ENCODE measurements at places on chromosomes 16 and 17. TPM values are rescaled to one million over a fixed set of nuclear protein-coding genes. Genes with fewer than 3 reads are reported as not detected.

PDILT gene
- not detected for total RNA-seq

CRYBA1 gene
- total RNA-seq, result not detected

BCO1 gene
- total RNA-seq, result 0.75 TPM

SLC6A4 gene
- total RNA-seq, result 72.9 TPM

USP43 gene
- total RNA-seq, result 4.3 TPM

CLEC18B gene
- total RNA-seq, result not detected

SALL1 gene
- total RNA-seq, result not detected

ETV4 gene
- 4.0 TPM for total RNA-seq

TIMP2 gene
- total RNA-seq, result 318 TPM

LLGL2 gene
- total RNA-seq, result 133 TPM

KRTAP3-2 gene
- not detected for total RNA-seq

KRT33B gene
- total RNA-seq, result not detected

HBQ1 gene
- not detected for total RNA-seq

SLFN12L gene
- total RNA-seq, result 5.1 TPM

ABCC11 gene
- total RNA-seq, result not detected

DHRS7C gene
- total RNA-seq, result not detected

PRCD gene
- total RNA-seq, result 7.7 TPM

CD300H gene
- total RNA-seq, result not detected

HEXD gene
- 49.1 TPM for total RNA-seq

CA5A gene
- not detected for total RNA-seq

RHBDL1 gene
- 2.0 TPM for total RNA-seq

TEKT1 gene
- total RNA-seq, result not detected

TLCD3B gene
- total RNA-seq, result not detected

PYCARD gene
- total RNA-seq, result 49.5 TPM

USH1G gene
- total RNA-seq, result not detected

TBC1D3E gene
- total RNA-seq, result not detected

DOC2B gene
- 13.7 TPM for total RNA-seq

ACSM2A gene
- total RNA-seq, result not detected

C16orf92 gene
- total RNA-seq, result not detected

HBA1 gene
- total RNA-seq, result 241 TPM

NEUROD2 gene
- total RNA-seq, result not detected

NMRAL1 gene
- total RNA-seq, result 39.0 TPM

SLC13A2 gene
- 0.87 TPM for total RNA-seq

TBC1D3K gene
- total RNA-seq, result not detected

ATP2A1 gene
- 0.46 TPM for total RNA-seq

FBXO39 gene
- total RNA-seq, result 0.49 TPM

ADGRG3 gene
- total RNA-seq, result 5.8 TPM

RAB37 gene
- 6.8 TPM for total RNA-seq

PLLP gene
- 104 TPM for total RNA-seq

PLXDC1 gene
- total RNA-seq, result 14.4 TPM

FOXO3B gene
- total RNA-seq, result 3.1 TPM

PRR29 gene
- total RNA-seq, result 0.43 TPM

TEX19 gene
- total RNA-seq, result not detected

ZSCAN10 gene
- total RNA-seq, result not detected

CTRL gene
- 0.96 TPM for total RNA-seq

MPP2 gene
- 0.49 TPM for total RNA-seq

Measured in upper lobe of right lung (tissue), 1 donor.